ENCODE measurements at places on chromosomes 12 and 14.

DNA sequence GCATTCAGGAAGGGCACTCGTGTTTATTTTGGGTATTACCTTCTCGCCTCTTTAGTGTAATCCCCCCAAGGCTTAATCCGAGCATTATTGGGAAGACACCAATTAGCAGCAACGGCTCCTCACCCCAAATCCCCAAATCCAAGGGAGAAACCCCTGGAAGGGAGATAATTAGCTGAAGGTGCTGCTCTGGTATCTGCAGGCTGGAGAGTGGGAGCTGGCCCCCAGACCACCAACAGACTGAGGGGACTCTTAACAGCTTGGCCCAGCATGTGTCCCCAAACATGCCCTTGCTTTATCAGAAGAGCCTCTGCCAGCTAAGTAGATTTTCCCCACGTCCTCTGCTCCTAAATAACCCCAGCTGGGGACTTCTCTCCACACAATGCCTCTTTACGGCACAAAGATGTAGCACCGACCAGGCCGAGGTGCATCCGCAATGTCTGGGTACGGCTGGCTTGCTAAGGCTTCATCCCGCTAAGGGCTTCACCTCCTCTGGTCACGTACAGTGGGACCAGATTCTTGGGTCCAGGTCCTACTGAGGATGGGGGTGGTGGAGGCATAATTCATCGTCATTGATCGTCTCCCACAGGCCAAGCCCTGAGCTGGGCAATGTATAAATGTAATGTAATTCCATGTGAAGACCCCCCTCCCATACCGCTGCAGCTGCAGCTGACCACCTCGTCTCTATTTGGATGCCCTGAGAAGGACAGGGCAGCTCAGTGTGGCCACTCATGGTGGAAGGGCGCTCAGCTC lies 123.7 kb upstream of the GSC start:
- no peak for DNase-seq

DNA sequence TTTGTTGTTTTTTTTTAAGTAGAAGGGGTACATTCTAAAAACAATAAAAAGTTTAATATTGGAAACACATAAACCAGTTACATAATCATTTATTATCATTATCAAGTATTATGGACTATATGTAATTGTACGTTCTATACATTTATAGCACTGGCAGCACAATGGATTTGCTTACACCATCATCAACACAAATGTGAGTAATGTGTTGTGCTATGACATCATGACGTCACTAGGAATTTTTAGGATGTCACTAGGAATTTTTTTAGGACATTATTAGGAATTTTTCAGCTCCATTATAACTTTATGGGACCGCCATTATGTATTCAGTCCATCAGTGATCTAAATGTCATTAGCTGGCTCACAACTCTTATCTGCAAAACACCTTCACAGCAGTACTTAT lies 126.8 kb upstream of the SYT10 start:
- DNase-seq: no peak

- DNase-seq: no peak
Observed at GRCh38 chr14:22844221-22845102, 8.1 kb downstream of the MMP14 start.

GRCh38 chr12:124837249-124837897 lies 26.3 kb downstream of the SCARB1 start:
- no peak for DNase-seq

DNA sequence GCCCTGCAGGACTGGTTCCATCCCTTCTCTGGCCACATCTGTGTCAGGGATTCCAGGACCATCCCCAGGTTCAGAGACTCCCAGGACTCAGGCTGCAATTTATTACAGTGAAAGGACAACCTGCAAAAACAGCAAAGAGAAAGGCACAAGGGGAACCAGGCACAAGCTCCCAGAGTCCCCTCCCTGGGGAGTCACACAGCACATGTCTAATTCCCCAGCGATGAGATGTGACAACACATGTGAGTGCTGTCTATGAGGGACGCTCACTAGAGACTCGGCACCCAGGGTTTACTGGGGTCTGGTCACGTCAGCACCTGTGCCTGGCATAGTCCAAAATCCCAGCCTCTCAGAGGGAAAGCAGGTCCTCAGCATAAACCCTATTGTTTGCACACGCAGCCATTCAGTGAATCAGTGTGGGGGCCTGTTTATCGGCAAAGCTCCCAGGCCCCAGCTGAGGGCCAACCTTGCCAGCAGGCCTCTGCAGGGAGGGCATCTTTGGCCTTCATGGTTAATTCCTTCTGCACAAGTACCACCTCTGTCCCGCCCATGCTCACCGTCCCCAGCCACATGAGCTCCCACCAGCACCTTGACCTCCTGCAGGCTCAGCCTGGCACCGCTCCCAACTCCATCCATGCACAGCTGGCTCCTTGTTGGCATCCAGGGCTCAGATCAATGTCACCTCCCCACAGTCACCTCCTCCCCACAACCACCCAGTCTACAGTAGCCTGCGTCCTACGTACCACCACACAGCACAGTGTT lies 198.9 kb upstream of the SFSWAP start:
- DNase-seq: no peak

GRCh38 chr14:88421286-88421685 lies 35.8 kb downstream of the SPATA7 start:
- peak; percentile 12 for DNase-seq

- DNase-seq: no peak
Observed at GRCh38 chr12:109972821-109973220, 23.3 kb downstream of the GIT2 start.

- DNase-seq: peak; percentile 84
Observed at GRCh38 chr12:28569698-28570411, 379.6 kb downstream of the CCDC91 start.

GRCh38 chr12:116582610-116583009 lies 23.4 kb downstream of the MAP1LC3B2 start:
- no peak for DNase-seq

GRCh38 chr12:106107566-106107965 lies 31.2 kb downstream of the NUAK1 start:
- DNase-seq: peak; percentile 47

GRCh38 chr14:105168496-105168978 lies at the start of gene JAG2:
JAG2 (minus strand) TSS chr14:105168776; CDS start chr14:105168420, 356 bp downstream.
- peak; percentile 58 for DNase-seq

DNA sequence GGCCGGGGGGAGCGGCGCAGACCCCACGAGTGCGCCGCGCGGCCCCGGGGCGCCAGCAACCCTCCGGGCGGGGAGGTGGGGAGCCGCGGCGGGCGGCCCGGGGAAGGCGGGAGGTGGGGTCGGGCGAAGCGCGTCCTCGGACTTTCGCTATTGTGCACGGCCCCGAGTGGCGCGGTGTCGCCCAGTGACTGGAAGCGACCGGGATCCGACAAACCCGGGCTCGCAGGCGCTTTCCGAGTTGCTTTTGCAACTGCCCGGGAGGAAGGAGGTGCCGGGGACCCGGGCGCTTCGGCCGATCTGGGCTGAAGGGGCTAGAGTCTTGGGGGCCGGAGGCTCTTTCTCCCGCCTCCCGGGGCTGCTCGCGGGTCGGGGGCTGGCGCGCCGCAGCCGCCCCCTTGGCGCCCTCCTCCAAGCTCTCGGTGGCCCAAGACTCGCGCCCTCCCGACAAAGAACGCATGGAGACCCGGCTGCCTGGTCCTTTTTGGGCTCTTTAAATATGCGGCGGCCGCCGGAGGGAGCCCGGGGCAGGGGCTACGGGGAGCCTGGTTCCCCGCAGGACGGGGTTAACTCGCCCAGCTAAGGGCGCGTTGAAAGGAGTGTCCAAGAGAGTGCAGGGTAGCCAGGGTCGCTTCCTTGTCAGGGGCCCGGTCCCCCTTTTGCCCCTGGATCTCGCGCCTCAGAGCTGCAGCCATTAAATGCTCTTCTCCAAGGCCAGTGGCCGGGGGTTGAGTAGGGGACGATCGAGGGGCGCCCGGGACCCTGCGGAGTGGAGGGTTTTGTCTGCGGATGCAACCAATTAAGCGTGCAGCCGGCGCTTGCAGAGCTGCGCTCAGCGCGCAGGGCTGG lies 1.4 kb downstream of the HMGA2 start:
- DNase-seq: peak; percentile 68

- peak; percentile 35 for DNase-seq
Observed at GRCh38 chr12:6603095-6603567, 4.0 kb downstream of the CHD4 start.

DNA sequence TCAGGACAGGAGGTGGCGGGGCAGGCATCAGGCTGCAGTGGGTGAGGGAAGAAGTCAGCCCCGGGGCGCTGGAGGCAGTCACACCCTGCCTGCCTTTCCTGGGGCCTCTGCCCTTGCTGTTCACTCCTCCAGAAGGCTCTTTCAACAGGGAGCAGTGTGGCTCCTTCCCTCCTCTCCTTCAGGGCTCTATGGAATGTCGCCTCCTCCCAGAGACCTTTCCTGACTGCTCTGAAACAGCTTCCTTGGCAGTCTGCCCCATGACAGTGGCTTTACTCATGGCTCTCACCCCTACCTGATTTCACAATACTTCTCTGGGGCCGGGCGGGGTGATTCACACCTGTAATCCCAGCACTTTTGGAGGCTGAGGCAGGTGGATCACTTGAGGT lies 7.1 kb downstream of the RHOF start:
- peak; percentile 75 for DNase-seq

GRCh38 chr12:97397008-97397407 lies 65.6 kb upstream of the RMST start:
- DNase-seq: no peak

GRCh38 chr14:102525219-102525928 lies 15.8 kb upstream of the ANKRD9 start:
- DNase-seq: peak; percentile 82

GRCh38 chr14:56333359-56334292 lies 215.4 kb downstream of the PELI2 start:
- peak; percentile 61 for DNase-seq

GRCh38 chr12:67655829-67656228 lies 7.3 kb downstream of the DYRK2 start:
- DNase-seq: no peak

DNA sequence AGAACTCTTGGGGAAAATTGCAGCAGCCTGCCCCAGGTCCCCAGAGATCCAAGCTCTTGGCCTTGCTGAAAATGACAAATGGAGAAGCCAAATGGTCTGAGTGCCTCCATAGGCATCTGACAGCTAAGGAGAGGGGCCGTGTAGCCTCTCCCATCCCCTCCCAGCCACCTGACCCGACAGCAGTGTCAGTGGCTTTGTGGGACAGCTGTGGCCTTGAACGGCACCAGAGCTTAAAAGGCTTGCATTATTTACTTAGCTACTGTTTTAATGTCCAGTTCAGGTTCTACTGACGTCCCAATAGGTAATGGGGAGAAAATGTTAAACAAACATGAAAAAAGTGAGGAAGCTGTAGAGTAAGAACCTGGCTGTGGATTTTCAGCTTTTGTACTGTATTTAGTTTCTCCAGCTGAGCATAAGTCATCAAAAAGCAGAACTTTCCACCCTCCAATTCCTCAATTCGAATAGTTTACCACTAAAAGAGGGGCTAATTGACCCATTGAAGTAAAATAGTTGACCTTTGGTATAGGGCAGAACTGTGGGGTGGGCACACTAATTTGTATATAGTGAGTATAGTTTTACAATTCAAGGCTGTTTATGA lies 50.0 kb downstream of the FOS start:
- no peak for DNase-seq

DNA sequence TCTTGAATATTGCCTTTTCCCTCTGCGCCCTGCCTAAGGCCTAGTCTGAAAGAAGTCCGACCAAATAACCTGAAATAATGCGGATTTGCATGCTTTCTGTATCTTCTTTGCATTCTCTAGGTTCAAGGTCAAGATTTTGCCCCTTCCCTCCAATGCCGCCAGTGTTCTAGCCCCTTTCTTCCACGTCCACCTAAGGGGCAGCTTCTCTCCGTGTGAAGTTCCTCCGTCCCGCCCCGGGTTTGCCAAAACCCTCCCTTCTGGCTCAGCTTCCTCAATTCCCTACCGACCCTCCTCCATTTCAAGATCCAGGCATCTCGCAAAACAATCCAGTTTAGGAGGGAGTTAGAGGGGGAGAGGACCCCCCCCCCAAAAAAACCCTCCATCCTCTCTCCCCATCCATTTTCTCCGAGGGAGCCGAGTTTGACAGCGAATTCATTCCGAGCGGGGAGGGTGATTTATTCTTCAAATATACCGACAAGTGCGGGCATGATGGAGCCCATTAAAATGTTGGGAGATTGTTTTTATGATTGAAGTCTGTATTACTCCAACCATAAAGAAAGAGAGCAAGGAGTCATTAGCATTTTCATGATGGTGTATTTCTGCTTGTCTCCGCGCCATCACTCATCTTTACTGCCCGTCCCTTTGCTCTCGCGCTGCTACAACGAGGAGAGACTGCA lies 20.9 kb upstream of the ATP5MC2 start:
- DNase-seq: no peak

- DNase-seq: peak; percentile 24
Observed at GRCh38 chr12:45050751-45051571, at the start of gene DBX2. DBX2 (minus strand) TSS chr12:45051099; CDS start chr12:45050927, 172 bp downstream.

GRCh38 chr14:68598621-68599447 lies 194.0 kb downstream of the ZFP36L1 start:
- peak; percentile 82 for DNase-seq

- peak; percentile 96 for DNase-seq
Observed at GRCh38 chr12:1583421-1584078, 10.8 kb downstream of the FBXL14 start.

DNA sequence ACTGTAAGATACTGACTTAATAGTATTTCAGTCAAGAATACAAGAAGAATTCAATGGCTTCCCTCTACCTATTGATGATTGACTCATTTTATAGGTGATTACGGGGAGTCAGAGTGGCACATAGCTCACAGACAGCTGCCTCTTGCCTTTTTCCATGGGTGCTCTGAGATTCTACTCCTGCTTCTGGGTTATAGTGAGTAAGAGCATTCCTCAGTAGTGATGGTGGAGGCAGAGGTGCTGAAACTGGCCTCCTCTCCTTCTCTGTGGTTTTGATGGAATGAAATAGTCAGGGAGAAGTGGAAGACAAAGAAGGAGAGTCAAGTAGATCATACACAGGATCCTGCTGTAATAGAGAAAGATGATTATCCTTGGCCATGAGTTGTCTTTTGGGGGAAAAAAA lies 438.2 kb upstream of the FAR2 start:
- peak; percentile 78 for DNase-seq

- DNase-seq: no peak
Observed at GRCh38 chr12:76124456-76124855, 40.0 kb upstream of the NAP1L1 start.

- no peak for DNase-seq
Observed at GRCh38 chr12:119666900-119667576, 895 bp upstream of the PRKAB1 start.

DNA sequence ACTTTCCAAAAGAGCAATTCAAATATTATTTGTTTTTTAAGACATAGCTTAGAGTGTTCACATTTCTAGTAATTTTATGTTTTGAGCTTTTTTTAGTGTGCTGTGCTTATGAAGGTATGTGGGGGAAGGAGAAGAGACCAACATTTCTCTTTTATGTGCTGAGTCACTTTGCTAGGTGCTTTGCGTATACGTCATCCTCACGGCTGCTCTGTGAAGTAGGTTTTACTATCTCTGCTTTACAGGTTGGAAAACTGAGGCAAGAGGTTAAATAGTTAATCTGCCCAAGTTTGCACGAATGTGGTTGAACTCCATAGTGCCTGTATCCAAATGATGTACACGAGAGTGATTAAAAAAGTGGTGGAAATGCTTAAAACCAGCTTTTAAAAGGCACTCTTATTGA lies 75.9 kb downstream of the AEBP2 start:
- no peak for DNase-seq

- no peak for DNase-seq
Observed at GRCh38 chr12:64903479-64904152, 79.2 kb downstream of the TBC1D30 start.

Measured in adipocyte (in vitro differentiated cells).